Activated CD8-positive, alpha-beta T cell treated with anti-CD3 and anti-CD28 coated beads, Interleukin-2, amount 10 ng/mL, durations not matched to agents 7 days and 5 days (primary cell): ENCODE measurements at places on chromosomes 13 and 19. TPM values are rescaled to one million over a fixed set of nuclear protein-coding genes. Genes with fewer than 3 reads are reported as not detected.

SLAIN1 gene
- total RNA-seq = 27.0 TPM

C19orf85 gene
- not detected for total RNA-seq

SRRM5 gene
- 0.71 TPM for total RNA-seq

SWSAP1 gene
- total RNA-seq = 3.1 TPM

PEG3 gene
- total RNA-seq = 0.05 TPM

C1QTNF9B gene
- total RNA-seq = not detected

CALR gene
- total RNA-seq = 875 TPM

NLRP5 gene
- total RNA-seq = not detected
